Pancreas (tissue), 10 donors: ENCODE measurements at places on chromosomes 2 and 18.

DNA sequence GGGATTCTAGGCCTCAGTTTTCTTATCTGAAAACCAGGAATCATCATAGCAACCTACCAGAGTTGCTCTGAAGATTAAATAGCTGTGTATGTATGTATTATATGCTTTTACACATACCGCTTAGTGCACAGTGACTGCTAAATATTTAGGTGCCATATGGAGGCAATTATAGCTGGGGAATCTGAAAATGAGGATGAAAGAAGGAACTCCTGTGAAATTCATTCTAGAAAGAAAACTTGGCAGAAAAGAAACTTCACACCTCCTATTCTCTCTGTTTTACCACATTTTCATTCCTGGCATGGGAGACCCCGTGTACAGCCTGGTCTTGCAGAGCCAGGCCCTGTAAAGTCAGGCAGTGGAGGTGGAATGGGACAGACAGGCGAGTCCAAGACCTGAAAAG is 862.4 kb downstream of the CNTNAP5 start:
- no peak for DNase-seq

DNA sequence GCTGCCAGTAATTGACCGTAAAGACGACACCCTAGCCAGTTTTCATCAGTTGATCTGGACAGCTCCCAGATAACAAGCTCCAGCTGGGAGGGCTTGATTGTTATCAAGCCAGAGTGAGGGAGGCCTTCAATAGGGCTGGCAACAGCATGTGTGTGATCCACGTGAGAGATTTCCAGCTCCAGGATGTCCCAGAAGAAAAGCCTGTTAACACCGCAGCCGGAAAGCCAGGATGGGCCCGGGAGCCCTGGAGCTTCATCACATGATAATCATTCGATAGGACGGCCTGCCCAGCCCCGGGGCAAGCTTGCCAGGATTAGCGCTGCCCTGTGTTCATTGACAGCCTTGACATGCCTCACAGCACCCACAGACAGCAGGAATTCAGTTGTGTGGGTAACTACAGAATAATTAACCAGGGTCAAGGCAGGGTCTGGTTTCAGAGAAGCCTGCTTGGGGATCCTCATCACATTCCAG is 182.5 kb downstream of the C1D start:
- DNase-seq, result no peak

- DNase-seq, result no peak
Measured at GRCh38 chr2:215410932-215411285, 25.0 kb downstream of the FN1 start.

GRCh38 chr2:239158641-239159475 is 242.0 kb downstream of the HDAC4 start:
- DNase-seq, result peak; percentile 50

- DNase-seq, result no peak
Measured at GRCh38 chr2:9221223-9221622, 14.6 kb downstream of the ASAP2 start.

- DNase-seq, result no peak
Measured at GRCh38 chr2:201807452-201807999, 1.2 kb downstream of the CDK15 start.

- DNase-seq, result no peak
Measured at GRCh38 chr2:29347774-29348461, 232.7 kb downstream of the CLIP4 start.
